Adrenal gland (tissue), 19 donors: ENCODE measurements at places on chromosomes 5 and 9. TPM values are rescaled to one million over a fixed set of nuclear protein-coding genes. Genes with fewer than 3 reads are reported as not detected.

The SMIM27 gene
- polyA plus RNA-seq: 17.2 TPM

The CKMT2 gene
- 47.0 TPM for polyA plus RNA-seq

The SPOCK1 gene
- 34.6 TPM for polyA plus RNA-seq

The CTSL gene
- polyA plus RNA-seq: 109 TPM
